Right atrium auricular region (tissue), 2 donors: ENCODE measurements at places on chromosomes 5 and 9. TPM values are rescaled to one million over a fixed set of nuclear protein-coding genes. Genes with fewer than 3 reads are reported as not detected.
A peak's percentile ranks its signal among the peaks of the same experiment; 100 is the strongest.

DNA sequence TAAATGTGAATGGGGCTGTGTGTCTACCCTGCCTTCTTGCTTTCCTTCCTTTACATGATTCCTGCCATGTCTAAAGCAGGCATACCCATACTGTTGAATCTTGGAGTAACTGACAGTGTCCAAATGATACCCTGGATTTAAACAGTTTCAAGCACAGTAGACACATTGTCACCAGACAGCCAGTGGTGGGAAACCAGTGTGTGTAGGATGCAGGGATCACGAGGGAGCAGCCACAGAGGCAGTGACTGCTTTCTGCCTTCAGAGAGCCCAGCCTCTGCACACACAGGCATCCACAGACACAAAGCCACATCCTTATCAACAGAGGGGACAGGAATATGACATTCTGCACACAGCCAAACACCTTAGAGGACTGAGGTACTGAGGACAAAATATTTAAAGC is 184.2 kb upstream of the TBCA start:
- DNase-seq, result no peak

The IRX2 gene
- total RNA-seq, result not detected

GRCh38 chr5:139660105-139660922 is 12.2 kb downstream of the CXXC5 start:
- peak; percentile 79 for DNase-seq

GRCh38 chr9:8188723-8189407 is 389.3 kb upstream of the DMAC1 start:
- DNase-seq, result no peak

GRCh38 chr5:52148679-52149078 is 639.0 kb upstream of the ITGA1 start:
- DNase-seq, result no peak

- DNase-seq, result no peak
These were observed 798.5 kb upstream of the ARRDC3 start for GRCh38 chr5:92181656-92182055.

DNA sequence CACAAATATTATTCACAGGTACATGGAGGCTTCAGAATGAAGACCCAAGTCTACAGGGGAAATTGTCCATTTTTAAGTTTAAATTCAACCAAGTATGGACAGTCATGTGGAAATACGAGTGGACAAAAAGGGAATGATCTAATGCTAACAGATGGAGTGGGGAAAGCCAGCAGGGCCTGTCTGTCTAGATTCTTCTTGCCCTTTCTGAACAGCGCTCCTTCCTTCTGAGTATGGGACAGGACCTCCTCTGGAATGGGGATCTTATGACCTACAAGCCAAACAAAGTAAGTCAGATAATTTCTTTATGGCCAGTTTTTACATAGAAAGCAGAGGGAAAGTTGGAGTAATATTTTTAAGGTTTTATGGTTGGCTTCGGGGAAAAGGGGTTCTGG is 119.8 kb upstream of the NEK6 start:
- no peak for DNase-seq

GRCh38 chr5:148968311-148968710 is 94.6 kb downstream of the SH3TC2 start:
- no peak for DNase-seq
